ENCODE measurements at places on chromosomes 12 and 14. TPM values are rescaled to one million over a fixed set of nuclear protein-coding genes. Genes with fewer than 3 reads are reported as not detected.
A peak's percentile ranks its signal among the peaks of the same experiment; 100 is the strongest.

The EDDM3A gene
- total RNA-seq: not detected

The PPP1R1A gene
- total RNA-seq: 10.2 TPM

The LBHD2 gene
- not detected for total RNA-seq

The SYT1 gene
- 10.0 TPM for total RNA-seq

The CD163 gene
- 96.0 TPM for total RNA-seq

DNA sequence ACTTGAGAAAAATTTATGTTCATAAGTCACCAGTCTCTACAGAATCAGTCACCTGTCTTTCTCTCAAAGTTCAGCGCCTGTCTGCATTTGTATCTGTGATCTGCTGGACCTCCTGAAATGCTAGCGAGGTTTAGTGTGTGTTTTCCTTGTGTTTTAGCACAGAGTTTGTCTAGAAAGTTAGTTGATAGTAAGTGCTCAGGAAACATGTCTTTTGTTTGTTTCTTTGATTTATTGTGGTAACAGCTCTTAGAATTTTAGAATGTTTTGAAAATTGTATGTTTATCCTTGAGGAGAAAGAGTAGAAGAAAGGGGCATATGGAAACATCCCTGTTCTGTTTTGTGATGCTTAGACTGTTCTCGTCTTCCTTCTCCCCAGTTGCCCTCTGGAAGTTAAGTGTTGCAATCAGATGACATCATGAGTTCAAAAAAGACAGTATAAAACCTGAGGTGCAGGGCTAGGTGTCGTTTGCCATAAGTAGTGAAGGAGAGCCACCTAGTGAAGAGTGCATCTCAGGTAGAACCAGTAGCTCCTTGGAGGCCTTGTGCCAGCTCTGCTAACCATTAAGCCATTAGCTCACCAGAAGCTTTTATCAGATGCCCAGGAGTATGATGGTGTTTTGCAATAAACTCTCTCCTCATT, 44.8 kb downstream of the FBXW8 start:
- no peaks in the 10 kb centered on the region for H3K27me3 ChIP-seq
- no peak overlapping the region for H3K27ac ChIP-seq
- no peak overlapping the region for H3K4me3 ChIP-seq
- no peaks in the 10 kb centered on the region for H3K36me3 ChIP-seq
- H3K4me1 ChIP-seq: no peaks in the 10 kb centered on the region
- DNase-seq: no peak

DNA sequence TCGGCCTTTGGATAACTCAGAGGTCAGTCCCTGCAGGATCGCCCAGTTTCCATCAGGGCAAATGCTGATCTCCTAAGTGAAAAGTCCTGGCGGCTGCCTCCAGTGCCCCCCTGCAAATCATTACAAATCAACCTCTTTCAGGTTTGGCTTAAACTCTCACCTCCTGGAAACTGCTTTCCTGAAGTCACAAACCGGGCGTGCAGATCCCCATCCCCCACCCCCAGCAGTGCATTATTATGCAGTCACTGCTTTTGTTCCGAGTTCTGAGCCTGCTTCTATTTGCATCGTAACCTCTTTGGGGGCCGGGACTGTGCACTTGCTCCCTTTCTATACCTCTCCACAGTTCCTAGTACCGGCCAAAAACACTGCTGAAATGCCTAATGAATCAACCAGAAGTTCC, at the start of gene USP44:
TSS of gene USP44 (minus strand) at position 172 of the 400 bp plus-strand sequence. CDS start 17,220 bp downstream, outside the sequence.
- no peaks in the 10 kb centered on the region for H3K36me3 ChIP-seq
- H3K4me3 ChIP-seq: no peak within 1 kb of the TSS
- peaks cover 10% of the 10 kb centered on the region for H3K4me1 ChIP-seq
- no peak within 1 kb of the TSS for H3K27ac ChIP-seq
- H3K27me3 ChIP-seq: no peaks in the 10 kb centered on the region

GRCh38 chr12:75913502-75914351, 117.8 kb downstream of the PHLDA1 start:
- no peaks in the 10 kb centered on the region for H3K36me3 ChIP-seq
- no peak overlapping the region for H3K27ac ChIP-seq
- H3K4me1 ChIP-seq: peaks cover 18% of the 10 kb centered on the region
- H3K4me3 ChIP-seq: no peak overlapping the region

DNA sequence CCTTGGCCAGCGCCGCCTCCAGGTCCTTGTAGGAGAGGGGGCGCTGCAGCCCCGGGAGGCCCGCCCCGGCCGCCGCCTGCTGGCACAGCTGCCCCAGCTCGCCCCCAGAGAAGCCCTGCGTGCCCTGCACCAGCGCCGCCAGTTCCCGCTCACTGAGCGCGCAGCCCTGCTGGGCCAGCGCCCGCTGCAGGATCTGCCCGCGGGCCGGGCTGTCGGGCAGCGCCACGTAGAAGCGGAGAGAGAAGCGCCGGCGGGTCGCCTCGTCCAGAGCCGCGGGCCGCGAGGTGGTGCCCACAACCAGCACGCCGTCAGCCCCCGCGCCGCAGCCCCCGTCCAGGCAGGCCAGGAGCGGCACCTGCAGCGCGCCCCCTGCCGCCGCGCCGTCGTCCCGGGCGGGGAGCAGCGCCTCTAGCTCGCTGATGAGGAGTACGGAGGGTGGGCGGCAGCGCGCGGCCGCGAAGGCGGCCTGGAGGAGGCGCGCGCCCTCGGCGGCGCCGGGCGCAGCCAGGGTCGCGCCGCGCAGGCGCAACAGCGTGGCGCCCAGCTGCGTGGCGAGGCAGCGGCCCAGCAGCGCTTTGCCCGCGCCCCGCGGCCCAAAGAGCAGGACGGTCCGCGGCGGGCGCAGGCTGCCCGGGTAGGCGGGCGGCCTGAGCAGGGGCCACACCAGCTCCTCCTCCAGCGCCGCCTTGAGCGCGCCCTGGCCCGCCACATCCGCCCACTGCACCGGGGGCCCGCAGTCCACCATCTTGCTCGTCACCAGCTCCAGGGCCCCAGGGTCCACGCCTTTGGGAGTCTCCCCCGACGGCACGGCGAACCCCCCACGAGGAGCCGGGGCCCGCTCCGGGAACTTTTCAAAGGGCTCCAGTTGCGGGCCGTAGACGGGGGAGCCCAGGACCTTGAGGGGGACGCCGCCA, 27.7 kb downstream of the FIGNL2 start:
- DNase-seq: no peak
- peak overlapping the region; percentile 55 for H3K4me3 ChIP-seq
- no peaks in the 10 kb centered on the region for H3K36me3 ChIP-seq

DNA sequence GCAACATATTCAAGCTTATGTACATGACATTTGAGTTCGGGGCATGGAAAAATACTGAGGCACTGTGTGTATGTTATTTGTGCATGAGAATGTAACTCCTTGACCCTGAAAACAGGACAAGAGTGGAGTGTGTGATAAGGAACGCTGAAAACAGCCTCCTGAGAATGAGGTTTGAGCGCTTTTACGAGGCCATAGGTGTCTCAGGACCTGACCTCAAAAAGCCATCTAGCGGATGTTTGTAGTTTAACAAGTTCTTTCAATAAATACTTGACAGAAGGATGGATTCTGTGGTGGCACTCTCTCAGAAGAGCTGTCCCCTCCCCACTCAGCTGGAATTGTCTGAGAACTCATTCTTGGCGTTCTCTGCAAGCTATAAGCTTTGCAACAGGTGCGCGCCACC, 350.5 kb upstream of the TMTC1 start:
- no peaks in the 10 kb centered on the region for H3K36me3 ChIP-seq
- no peak overlapping the region for H3K4me3 ChIP-seq
- no peaks in the 10 kb centered on the region for H3K4me1 ChIP-seq
- no peak overlapping the region for H3K27ac ChIP-seq

DNA sequence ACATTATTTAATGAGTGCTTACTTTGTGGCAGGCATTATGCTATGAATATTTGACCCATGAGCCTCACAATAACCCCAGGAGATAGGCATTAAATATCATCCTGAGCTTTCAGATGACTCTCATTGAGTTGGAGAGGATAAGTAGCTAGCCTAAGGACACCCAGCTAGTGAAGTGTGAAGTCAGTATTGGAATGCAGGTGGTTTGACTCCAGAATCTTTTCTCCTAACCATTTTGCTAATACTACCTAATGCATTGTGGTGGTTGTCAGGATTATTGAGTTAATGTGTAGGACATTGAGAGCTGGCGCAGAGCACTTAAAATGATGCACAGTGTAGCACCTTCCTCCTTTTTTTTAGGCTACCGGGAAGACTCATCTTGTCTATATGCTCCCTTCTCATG, 3.8 kb upstream of the CDKL1 start:
- no peaks in the 10 kb centered on the region for H3K27me3 ChIP-seq
- H3K27ac ChIP-seq: no peak overlapping the region
- H3K4me1 ChIP-seq: peaks cover 28% of the 10 kb centered on the region
- DNase-seq: no peak
- H3K4me3 ChIP-seq: no peak overlapping the region

Data from esophagus muscularis mucosa (tissue), 4 donors.